NCI-H345 (cell line): ENCODE measurements at places on chromosomes 6 and 20.
A peak's percentile ranks its signal among the peaks of the same experiment; 100 is the strongest.

DNA sequence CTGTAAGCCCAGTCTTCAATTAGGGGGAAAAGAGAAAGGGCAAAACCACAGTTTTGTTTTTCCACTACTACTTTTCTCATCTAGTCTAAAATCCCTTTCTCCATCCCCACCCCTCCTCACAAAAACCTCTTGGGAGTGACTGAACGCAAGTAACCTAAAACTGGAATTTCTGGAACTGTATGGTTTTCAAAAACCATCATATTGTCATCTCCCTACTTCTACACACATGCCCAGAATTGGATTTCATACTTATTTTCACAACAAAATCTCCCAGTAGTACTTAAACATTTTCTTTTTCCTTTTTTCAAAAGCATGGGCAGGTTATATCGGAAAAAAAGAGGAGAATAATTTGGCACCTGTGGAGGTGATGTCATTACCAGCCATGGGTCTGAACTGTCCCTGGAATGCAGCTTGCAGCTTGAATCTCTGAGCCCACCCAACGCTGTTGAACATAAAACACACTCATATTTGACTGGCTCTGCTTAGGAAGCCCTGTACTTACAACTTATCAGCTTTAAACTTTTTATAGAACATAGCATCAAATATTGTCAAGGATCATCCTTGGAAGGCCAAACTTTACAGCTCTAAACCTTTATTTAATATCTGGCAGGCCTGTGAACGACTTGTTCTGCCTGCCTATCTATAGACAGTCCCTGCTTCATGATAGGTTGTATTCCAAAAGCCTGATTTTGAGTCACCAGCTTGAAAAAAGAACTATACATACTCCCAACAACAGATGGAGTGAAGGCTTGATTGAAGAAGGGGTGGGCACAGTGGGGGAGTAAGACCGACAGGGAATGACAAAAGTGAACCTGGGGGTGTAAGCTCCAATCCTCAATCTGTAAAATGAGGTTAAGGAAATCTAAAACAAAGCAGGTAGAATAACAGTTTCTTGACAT is 59.3 kb downstream of the EPB41L2 start:
- DNase-seq, result no peak

DNA sequence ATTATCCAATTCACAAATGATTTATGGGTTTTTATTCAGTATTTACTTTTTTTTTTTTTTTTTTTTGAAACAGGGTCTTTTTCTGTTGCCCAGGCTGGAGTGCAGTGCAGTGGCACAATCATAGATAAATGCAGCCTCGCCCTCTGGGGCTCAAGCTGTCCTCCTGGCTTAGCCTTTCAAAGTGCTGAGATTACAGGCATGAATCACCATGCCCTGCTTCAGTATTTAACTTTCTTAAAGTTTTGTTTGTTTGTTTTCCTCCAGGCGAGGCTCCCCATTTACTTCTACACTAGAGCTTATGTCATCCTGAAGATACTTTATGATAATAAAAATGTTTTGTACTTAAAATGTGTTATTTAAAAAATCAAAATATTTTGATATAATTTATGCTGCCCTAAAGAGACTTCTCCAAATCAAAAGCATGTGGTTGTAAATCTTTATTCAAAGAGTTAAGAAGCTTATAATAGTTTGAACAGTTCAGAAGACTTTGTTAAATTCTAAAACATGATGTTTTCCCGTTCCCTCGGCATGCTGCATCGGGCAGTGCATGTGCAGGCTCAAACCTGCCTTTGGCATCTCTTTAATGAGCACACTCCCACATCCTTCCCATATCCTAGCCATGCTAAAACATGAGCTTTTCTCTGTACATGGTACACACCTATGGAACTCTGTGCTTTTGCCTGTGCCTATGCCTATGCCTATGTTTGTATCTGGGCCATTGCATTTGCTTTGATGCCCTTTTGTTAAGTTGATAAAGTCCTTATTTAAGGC is 11.0 kb downstream of the SMPDL3A start:
- DNase-seq, result no peak

DNA sequence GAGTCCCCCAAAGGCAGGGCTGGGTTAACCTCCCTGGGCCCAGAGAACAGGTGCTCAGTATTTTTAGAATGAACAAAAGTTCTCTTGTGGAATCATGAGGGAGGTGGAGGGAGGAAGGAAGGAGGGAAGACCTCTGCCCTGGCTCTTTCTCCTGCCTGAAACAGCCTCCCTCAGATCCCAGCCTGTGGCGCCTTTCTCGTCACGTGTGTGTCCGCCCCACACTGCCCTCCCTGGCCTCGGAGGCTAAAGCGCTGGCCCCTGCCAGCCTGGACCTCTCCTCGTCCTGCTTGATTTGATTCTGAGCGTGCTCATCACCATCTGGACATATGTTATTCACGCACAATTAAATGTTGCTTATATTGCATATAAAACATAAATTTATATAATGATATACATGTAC is 40.9 kb downstream of the PHACTR3 start:
- DNase-seq, result no peak

GRCh38 chr6:35018182-35018519 is 123.0 kb downstream of the TCP11 start:
- DNase-seq, result no peak

DNA sequence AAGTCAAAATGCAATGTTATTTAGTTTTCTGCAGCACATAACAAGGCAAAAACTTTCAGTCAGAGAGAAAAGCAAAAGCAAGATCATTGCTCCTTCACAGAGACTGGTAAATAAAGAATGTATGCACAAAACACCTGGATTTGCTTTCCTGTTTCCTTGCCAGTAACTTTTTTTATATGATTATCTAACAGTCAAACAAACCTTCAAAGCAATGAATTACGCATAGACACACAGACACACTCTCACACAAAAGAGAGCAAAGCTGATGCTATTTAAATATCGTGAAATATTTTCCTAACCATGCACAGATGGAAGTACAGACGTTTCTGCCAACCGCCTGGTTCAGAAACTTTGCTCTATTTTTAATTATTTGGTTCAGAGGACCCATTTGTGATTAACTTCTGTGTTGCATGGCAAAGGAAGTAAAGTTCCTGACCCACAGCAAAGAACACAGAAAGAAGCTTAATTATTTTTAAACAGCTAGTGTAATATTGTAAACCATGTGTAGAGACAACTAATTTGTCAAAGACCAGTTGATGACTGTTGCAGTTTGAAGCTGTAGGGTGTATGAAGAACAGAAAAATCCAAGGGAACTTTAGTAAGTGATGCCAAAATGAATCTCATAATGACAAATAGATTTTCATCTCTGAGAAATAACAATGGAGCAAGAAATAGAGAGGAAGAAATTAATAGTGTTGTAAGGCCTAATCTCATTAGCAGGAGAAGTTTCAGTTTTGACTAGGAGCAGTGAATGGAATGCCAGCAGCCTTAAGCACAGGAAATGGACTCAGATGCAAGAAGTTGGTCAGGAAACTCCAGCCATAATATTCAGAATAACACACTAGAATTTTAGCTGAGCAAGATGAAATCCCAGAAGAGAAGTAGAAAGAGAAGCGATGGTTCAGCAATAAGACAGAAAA is 24.1 kb downstream of the ATXN1 start:
- no peak for DNase-seq

GRCh38 chr20:58714340-58714922 is 21.8 kb downstream of the NPEPL1 start:
- DNase-seq, result no peak

DNA sequence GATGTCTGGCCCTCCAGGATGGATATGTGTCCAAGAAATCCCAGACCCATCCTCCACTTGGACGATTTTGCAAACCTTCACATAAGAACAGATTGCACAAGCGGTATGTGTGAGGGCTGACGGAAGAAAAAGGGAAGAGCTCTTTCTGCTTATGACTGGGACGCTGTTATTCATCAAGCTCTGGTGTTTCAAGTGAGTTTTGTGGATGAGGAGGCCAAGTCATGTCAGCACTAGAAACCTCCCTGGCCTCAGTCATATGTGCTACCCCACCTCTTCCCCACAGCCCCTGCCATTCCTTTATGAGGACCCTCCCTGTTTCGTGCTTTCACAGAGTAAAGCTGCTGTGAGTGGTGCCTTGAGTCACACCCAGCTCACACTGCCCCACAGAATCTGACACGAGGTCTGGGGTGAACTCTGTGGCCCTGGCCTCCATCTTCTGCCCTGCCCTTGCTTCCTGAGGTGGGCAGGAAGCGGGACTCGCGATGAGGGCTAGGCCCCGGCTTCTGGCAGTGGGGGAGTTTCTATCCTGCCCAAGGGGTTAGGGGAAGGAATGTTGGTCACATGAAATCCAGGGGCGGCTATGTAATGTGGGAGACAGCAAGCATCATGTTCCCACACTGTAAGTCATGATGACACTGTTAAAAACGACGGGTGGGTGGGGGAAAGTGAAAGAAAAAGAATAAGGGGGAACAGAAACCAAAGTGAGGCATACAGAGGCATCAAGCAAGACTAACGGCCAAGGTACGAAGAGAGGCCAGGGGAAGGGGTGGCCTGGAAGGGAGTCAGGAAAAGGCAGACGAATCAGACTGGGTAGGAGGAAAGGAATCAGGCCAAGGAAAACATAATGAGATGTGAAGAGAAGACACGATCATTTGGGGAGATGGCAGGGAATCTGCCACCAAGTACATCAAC is 78.1 kb downstream of the PRDM1 start:
- no peak for DNase-seq

GRCh38 chr6:15500078-15500740 is 162.6 kb downstream of the DTNBP1 start:
- DNase-seq, result no peak

GRCh38 chr20:20528861-20529260 is 161.0 kb downstream of the INSM1 start:
- DNase-seq, result no peak

DNA sequence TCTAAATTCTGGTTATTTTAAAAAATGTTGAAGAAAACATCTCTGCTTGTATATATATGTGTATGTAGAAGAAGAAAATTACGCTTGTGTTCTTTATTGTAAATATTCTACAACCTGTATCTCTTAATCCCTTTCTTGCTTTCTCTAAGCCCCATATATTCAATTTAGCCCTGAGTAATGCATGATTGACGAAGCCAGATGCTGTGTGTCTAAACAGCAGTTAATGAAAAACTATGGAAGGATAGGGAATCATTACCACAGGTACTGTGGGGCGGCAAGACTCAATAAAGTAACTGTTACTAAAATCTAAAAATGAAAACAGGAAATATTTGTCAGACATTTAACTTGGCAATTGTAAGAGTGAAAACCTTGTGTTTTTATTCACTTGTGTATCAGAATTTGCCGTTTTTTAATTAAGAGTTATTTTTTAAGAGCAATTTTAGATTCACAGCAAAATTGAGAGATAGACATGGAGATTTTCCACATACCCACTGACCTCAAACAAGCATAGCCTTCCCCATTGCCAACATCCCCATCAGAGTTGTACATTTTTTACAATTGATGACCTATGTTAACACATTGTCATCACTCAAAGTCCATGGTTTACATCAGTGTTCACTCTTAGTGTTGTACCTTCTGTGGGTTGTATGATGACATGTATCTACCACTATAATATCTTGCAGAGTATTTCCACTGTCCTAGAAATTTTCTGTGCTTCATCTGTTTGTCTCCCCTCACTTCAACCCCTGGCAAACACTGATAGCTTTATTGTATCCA is 76.7 kb downstream of the BCKDHB start:
- no peak for DNase-seq

DNA sequence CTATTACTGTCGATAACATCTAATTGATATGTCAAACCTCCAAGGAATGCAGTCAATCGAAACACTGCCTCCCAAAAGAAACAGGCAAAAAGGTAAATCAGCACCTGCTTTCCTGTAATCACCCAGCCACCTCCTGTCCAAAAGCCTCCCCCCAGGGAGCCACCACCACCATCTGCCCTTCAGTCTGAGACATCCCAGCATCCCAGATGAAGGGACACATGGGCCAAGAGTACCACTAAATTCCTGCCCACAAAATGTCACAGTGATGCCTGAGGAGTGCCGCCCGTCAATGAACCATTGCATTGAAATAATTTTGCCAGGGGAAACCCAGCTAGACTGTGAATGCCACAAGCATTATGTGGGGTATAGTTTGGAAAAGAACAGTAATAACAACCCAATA is 401.7 kb downstream of the ZFAND3 start:
- DNase-seq, result no peak

- DNase-seq, result no peak
Observed at GRCh38 chr6:169545982-169546381, 155.8 kb downstream of the WDR27 start.

DNA sequence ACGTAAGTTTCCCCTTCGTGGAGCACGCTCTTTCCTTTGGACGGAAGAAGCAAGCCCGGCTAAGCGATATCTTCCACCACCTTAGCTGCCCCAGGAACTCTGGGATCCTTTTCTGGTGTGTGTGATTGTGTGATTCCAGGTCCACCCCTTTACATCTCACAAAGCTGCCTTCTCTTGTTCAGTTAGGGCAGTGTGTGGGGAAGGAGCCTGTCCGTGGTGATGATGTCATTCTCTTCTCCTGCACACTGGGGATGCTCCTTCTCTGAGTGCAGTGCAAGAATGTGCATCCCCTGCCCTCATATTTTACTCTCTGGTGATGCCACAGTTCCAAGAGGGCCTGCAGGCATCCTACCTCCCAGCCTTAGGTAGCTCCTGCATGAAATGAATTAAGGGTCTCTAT is 30.3 kb downstream of the BNIP5 start:
- DNase-seq, result no peak

DNA sequence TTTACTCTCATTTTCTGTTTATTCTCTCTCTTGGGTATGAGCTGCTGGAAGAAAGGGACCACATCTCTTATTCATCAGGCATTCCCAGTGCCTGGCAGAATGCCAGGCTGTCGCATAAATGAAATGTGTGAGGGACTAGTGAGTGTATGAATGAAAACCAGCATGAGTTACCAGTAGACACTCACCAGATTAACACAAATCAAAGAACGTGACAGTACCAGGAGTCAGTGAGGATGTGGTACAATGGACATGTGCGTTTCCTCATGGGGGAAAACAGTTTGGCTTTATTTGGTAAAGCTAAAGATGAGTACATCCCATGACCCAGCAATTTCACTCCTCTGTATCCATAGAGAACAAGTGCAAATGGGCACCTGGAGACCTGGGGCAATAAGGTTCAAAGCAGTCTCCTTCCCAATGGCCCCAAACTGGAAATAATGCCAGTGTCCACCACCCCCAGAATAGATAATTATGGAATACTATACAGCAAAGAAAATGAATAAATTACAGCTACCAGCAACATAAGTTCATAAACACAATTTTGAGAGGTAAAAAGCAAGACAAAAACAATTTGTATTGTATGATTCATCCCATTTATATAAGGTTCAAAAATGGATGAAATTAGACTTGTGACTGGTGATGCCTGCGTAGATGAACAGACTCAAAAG is 93.3 kb downstream of the CDH22 start:
- peak; percentile 97 for DNase-seq

DNA sequence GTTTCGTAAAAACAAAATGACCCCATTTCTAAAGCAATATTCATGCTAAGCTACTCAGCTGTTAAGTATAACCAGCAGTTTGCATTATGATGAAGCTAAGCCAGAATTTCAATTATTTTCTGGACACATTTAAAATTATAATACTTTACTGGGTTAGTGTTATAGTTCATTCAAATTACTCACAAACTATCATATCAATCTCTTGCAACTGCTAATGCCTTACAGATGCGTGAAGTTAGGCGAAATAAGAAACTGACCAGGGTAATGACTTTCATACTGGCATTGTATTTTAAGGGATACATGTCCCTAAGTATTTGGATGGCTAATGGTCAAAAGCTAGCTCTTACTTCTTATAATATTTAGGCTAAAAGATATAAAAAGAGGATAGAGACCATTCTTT is 249.6 kb downstream of the TSHZ2 start:
- DNase-seq, result no peak

GRCh38 chr20:46010491-46011391 is 2.0 kb downstream of the MMP9 start:
- DNase-seq, result peak; percentile 57

- no peak for DNase-seq
Observed at GRCh38 chr6:118705544-118706491, 54.4 kb upstream of the CEP85L start.
